Mucosa of descending colon (tissue), 3 donors: ENCODE measurements at places on chromosomes 7 and 10. TPM values are rescaled to one million over a fixed set of nuclear protein-coding genes. Genes with fewer than 3 reads are reported as not detected.

- no peak for DNase-seq
These were observed 188.3 kb upstream of the NFE2L3 start for GRCh38 chr7:25963733-25964132.

DNA sequence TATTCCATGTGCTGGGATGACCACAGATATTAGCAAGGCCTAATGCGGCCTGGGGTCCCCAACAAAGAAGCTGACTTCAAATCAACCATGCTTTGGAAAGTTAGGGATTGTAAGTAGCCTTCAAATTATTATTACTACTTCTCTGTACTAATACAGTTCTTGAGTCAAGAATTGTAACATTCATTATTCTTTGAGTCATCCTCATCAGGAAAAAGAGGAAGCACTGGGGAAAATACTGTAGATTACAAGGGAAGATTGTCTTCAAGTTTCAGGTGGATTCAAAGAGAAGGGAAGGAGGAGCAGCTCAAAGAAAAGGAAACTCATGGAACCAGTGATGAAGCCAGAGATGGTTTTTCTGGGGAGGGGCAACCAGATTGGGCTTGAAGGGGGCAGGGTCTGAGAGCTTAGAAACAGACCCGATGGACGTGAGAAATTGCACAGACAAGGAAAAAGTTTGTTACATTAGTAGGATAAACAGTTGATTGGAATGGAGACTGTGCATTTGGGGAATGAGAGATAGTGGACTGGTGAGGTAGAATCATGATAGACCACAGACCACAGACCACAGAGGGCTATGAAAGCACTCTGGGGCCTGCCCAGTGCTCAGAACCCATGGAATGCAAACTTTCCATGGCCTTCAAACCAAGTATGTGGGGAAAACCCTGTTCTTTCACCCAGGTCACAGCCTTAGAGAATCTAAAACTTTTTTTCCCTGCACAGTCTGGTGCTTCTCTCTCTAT lies 209.9 kb downstream of the ZNF365 start:
- DNase-seq: no peak

GRCh38 chr10:130771491-130771946 lies 540.0 kb downstream of the TCERG1L start:
- no peak for DNase-seq

DNA sequence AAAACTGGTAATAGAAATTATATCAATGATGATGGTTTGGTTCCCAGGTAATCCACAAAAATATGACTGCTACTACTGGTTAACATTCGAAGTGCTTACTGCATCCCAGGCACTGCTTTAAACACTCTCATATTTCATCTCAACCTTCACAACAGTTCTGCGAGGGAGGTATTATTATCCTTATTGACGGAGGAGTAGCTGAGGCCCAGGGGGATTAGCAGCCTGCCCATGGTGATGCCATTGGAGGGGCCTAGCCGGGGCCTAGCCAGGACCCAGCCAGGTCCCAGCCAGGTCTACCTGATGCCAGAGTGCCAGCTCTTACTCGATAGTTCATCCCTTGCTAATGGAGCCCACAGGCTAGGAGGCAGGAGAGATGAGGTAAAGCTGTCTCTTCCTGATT lies 217.1 kb downstream of the FAM107B start:
- no peak for DNase-seq

GRCh38 chr10:32046151-32046550 lies 10.1 kb downstream of the KIF5B start:
- no peak for DNase-seq

GRCh38 chr10:3787016-3787400 lies 2.0 kb upstream of the KLF6 start:
- DNase-seq: no peak

DNA sequence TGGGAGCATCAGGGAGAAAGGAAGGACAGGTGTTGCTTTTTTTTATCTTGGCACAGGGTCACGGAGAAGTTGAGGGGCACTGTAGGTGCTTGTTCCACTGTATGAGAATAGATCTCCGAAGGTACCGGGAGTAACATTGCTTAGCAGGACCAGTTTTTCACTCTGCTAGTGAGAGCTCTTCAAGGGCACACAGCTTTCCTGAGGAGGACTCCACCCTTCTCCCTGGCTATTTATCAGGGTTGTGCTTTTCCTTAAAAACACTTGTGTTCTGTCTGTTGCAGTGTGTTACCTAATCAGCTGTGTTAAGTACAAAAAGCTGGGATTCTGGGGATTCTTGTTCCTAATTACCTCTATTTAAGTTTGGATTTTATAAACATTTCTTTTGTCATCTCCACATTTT lies 160.5 kb downstream of the SND1 start:
- no peak for DNase-seq

DNA sequence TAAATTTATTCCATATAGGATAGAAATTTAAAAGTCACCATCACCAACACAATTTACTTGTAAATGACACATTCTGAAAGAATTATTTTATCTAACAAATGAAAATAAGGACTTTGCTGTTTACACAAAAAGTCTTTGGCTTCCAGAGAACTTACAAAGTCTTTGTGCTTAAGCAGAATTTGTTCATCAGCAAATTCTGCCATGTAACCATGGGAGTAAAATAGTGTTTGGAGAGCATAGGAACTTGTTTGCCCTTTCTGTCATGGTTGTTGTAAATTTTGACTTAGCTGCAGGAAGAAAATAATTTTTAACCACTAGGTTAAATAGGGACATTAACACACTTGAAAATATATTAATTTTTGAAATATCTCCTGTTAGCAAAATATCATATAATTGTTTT lies 15.2 kb downstream of the FGL2 start:
- DNase-seq: no peak

- DNase-seq: no peak
These were observed 63.9 kb upstream of the NANOS1 start for GRCh38 chr10:118965645-118966044.

- DNase-seq: no peak
These were observed 8.7 kb downstream of the ATP6V0E2 start for GRCh38 chr7:149882248-149883047.

The CD36 gene
- 18.4 TPM for total RNA-seq

The LMTK2 gene
- 48.6 TPM for total RNA-seq

The MALRD1 gene
- 0.41 TPM for total RNA-seq

The CTNNA3 gene
- total RNA-seq: 0.52 TPM
